ENCODE measurements at places on chromosomes 3 and 15. TPM values are rescaled to one million over a fixed set of nuclear protein-coding genes. Genes with fewer than 3 reads are reported as not detected.

DNA sequence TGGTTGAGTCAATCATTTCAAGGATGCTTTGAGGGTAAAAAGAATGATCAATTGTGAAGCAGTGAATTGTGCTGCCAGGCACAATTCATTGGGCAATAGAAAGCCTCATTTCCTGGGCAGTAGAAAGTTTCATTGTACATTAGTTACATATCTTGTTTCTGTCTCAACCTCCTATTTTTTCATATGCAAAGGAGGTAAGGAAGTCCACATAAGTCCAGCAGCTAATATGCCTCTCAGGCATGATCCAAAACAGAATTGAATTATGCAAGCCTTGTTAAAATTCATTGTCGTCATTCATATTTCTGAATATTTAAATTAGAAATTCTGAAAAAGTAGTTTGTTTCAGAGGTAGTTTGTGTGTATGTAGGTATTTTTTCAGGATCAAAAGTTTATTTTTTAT is 65.8 kb downstream of the TFRC start:
- H3K4me1 ChIP-seq = no peaks in the 10 kb centered on the region
- H3K27me3 ChIP-seq = no peaks in the 10 kb centered on the region
- H3K36me3 ChIP-seq = no peaks in the 10 kb centered on the region

The GOLGA8G gene
- total RNA-seq = not detected

The GRAMD1C gene
- total RNA-seq = 0.47 TPM

DNA sequence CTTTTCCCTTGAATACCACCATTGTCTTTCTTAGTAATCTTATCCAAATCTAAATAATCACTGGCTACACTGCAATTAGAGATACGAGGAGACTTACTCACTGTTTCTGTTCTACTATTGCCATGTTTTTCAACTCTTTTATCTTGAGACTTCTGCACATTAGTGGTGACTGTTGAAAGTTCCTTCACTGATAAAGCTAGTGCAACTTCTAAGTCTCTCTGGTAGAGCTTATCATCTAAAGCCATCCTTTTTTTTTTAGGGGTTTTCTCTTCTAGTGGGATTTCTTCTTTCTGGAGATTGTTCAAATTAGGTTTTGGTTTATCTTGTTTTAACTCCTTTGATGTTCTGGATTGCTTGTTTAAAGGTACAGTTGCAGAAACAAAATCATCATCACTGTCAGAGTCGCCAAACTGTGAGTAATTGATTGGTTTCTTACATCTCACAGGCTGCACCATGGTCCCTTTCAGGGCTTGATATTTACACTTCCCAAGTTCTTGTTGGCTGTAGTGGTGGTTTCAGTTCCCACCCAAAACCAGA is 37.7 kb downstream of the NCK1 start:
- no peak for DNase-seq
- no peak overlapping the region for H3K27ac ChIP-seq
- no peaks in the 10 kb centered on the region for H3K36me3 ChIP-seq
- H3K27me3 ChIP-seq = no peaks in the 10 kb centered on the region

The PYGO1 gene
- 0.07 TPM for total RNA-seq

DNA sequence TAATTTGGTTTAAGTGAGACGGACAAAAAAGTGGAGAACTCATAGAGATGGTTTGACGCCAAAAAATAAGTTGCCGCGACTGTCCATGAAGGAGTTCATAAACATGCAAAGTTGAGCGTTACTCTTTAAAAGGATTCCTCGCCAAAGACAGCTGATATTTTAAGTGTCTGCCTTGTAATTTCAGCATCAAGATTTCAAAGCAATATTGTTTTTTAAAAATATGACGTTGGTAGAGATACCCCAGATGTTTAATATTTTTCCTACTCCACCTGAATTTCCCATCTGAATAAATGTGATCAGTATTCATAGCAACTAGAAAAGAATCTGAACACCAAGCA is 155.0 kb downstream of the TUSC7 start:
- H3K4me1 ChIP-seq = no peaks in the 10 kb centered on the region
- no peaks in the 10 kb centered on the region for H3K27me3 ChIP-seq
- no peaks in the 10 kb centered on the region for H3K36me3 ChIP-seq

- H3K27ac ChIP-seq = no peak overlapping the region
- H3K4me3 ChIP-seq = no peak overlapping the region
- DNase-seq = no peak
- no peaks in the 10 kb centered on the region for H3K27me3 ChIP-seq
These were observed 45.6 kb upstream of the WWTR1 start for GRCh38 chr3:149703466-149703865.

DNA sequence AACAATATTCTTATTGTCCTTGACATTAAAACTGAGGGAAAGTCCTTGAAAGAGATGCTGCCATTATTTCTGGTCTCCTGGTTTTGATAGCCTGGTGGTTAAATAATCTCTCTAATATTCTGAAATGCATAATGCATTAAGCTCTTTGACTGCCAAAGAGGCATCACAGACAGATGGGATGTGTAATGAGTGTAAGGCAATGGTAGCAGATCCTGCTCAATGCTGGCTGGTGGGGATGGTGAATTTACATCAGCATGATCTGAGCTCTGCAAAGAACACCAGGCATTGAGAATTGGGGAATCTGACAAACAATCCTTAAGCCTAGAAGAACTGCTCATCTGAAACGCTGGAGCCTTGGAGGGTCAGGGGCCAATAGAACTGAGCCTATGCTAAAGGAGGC is 528.6 kb upstream of the LMCD1 start:
- H3K36me3 ChIP-seq = no peaks in the 10 kb centered on the region
- H3K27ac ChIP-seq = no peak overlapping the region
- no peak overlapping the region for H3K4me3 ChIP-seq
- H3K27me3 ChIP-seq = no peaks in the 10 kb centered on the region
- no peak for DNase-seq

The NR2F2 gene
- total RNA-seq = not detected

The WNT5A gene
- not detected for total RNA-seq

GRCh38 chr15:67201136-67201535 is 53.3 kb downstream of the AAGAB start:
- no peak for DNase-seq
- no peak overlapping the region for H3K4me3 ChIP-seq
- H3K36me3 ChIP-seq = peaks cover 14% of the 10 kb centered on the region
- H3K27me3 ChIP-seq = no peaks in the 10 kb centered on the region
- H3K27ac ChIP-seq = no peak overlapping the region

GRCh38 chr3:8663177-8664061 is 18.8 kb upstream of the SSUH2 start:
- no peak overlapping the region for H3K27ac ChIP-seq
- H3K4me3 ChIP-seq = no peak overlapping the region
- H3K4me1 ChIP-seq = no peaks in the 10 kb centered on the region
- no peaks in the 10 kb centered on the region for H3K27me3 ChIP-seq

The WDR72 gene
- not detected for total RNA-seq

The ZNF80 gene
- total RNA-seq = 2.3 TPM

The CD96 gene
- total RNA-seq = 80.9 TPM

The ATP8B4 gene
- total RNA-seq = 8.5 TPM

GRCh38 chr3:44974416-44974815 is 1.6 kb downstream of the ZDHHC3 start:
- no peaks in the 10 kb centered on the region for H3K36me3 ChIP-seq
- H3K4me1 ChIP-seq = peaks cover 49% of the 10 kb centered on the region
- no peak overlapping the region for H3K27ac ChIP-seq
- no peaks in the 10 kb centered on the region for H3K27me3 ChIP-seq

DNA sequence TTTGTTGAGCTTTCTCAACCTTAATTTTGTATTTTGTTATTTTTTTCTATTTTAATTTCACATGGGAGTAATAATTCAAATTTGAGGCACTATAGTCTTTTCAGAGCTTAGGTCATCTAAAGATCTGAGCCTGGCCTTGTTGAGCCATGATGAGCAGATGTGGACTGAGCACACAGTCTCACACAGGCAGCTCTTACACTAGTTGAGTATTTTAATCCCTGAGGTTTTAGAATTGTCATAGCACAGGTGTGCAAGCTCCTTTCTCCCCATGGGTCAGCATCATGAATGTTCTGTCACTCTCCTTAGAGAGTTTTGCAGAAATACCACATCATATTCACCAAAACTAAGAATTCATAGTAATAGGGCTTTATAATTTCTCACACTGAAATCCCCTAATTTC is 4.9 kb downstream of the ZBTB38 start:
- no peak overlapping the region for H3K27ac ChIP-seq
- H3K36me3 ChIP-seq = no peaks in the 10 kb centered on the region
- H3K4me3 ChIP-seq = no peak overlapping the region
- H3K27me3 ChIP-seq = no peaks in the 10 kb centered on the region

DNA sequence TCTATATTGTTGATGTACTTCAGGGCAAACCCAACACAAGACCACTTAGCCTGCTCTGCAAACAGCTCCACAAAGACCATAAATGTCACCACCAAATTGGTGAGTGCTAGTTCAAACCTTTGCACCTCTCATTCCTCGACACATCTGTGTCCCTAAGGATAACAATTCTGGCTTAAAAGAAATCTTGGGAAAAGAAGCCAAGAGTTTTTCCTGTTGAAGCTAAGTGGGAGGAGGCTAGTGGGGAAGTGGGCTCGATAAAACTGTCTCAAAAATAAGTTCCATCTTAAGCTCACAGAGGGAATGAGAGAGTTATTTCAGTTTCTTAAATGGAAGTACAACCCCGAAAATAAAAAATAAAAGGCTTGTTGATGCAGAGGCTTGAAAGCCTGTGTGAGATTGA is 40.4 kb upstream of the PRICKLE2 start:
- H3K4me1 ChIP-seq = no peaks in the 10 kb centered on the region
- H3K27ac ChIP-seq = no peak overlapping the region
- no peaks in the 10 kb centered on the region for H3K27me3 ChIP-seq
- no peak for DNase-seq

The HYAL3 gene
- total RNA-seq = 8.4 TPM

GRCh38 chr3:179853176-179853575 is 183.6 kb downstream of the PEX5L start:
- no peaks in the 10 kb centered on the region for H3K27me3 ChIP-seq
- H3K36me3 ChIP-seq = no peaks in the 10 kb centered on the region
- no peak overlapping the region for H3K4me3 ChIP-seq
- H3K27ac ChIP-seq = no peak overlapping the region
- no peaks in the 10 kb centered on the region for H3K4me1 ChIP-seq
- no peak for DNase-seq

DNA sequence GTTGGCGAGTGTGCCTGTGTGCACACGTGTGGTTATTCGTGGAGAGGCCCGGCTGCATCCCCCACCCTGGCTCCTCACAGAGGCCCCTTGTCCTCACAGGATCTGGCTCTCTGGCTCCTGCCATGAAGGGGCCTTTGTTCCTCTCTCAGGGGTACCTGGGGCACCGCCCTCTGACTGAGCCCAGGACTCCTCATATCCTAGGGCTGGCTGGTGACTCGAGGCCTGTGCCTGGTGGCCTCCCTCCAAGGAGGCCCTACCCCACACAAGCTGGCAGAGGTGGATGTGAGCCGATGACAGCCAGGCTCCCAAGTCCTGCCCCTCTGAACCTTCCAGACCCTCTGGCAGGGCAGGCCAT is 10.0 kb downstream of the PRKCD start:
- no peak overlapping the region for H3K27ac ChIP-seq
- H3K4me3 ChIP-seq = no peak overlapping the region
- no peaks in the 10 kb centered on the region for H3K36me3 ChIP-seq
- no peaks in the 10 kb centered on the region for H3K27me3 ChIP-seq

GRCh38 chr15:60591496-60592370 is 112.8 kb upstream of the ICE2 start:
- peak overlapping the region; percentile 80 for H3K27ac ChIP-seq
- H3K4me3 ChIP-seq = peak overlapping the region; percentile 74
- peaks cover 39% of the 10 kb centered on the region for H3K4me1 ChIP-seq
- H3K27me3 ChIP-seq = no peaks in the 10 kb centered on the region

- H3K4me1 ChIP-seq = peaks cover 18% of the 10 kb centered on the region
- no peaks in the 10 kb centered on the region for H3K27me3 ChIP-seq
- no peak overlapping the region for H3K4me3 ChIP-seq
- no peak for DNase-seq
These were observed 111.7 kb downstream of the FNDC3B start for GRCh38 chr3:172150913-172151650.

GRCh38 chr3:70974747-70975146 is 608.8 kb downstream of the FOXP1 start:
- H3K27me3 ChIP-seq = no peaks in the 10 kb centered on the region
- H3K4me3 ChIP-seq = no peak overlapping the region
- no peak overlapping the region for H3K27ac ChIP-seq
- H3K4me1 ChIP-seq = no peaks in the 10 kb centered on the region

The INKA1 gene
- 1.1 TPM for total RNA-seq

- DNase-seq = no peak
- no peaks in the 10 kb centered on the region for H3K27me3 ChIP-seq
- no peak overlapping the region for H3K27ac ChIP-seq
- H3K4me3 ChIP-seq = no peak overlapping the region
- no peaks in the 10 kb centered on the region for H3K36me3 ChIP-seq
- no peaks in the 10 kb centered on the region for H3K4me1 ChIP-seq
These were observed 28.4 kb upstream of the PRICKLE2 start for GRCh38 chr3:64253689-64254088.

DNA sequence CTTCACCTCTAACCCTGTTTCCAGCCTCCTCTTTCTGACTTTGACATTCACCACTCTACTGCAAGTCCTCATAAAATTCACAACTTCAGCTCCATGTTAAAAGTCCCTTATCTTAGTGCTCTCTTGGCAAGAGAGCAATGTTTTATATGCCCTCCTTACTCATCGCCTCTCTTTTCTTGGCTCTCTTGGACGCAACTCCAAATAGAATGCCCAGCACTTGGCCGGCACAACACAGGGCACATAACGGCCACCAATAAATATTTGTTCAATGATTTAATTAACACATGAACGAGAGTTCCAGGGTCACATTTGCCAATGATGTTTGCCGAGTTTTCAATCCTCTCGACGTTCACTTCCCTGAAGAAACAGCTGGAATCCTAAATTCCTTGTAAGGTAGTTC is 401.4 kb downstream of the ROBO1 start:
- no peak for DNase-seq
- no peak overlapping the region for H3K27ac ChIP-seq
- no peaks in the 10 kb centered on the region for H3K27me3 ChIP-seq
- no peaks in the 10 kb centered on the region for H3K36me3 ChIP-seq

GRCh38 chr3:121705541-121705940 is 44.0 kb downstream of the GOLGB1 start:
- peaks cover 12% of the 10 kb centered on the region for H3K36me3 ChIP-seq
- H3K27ac ChIP-seq = no peak overlapping the region

GRCh38 chr3:13538520-13539291 is 10.2 kb upstream of the FBLN2 start:
- no peak overlapping the region for H3K27ac ChIP-seq
- peaks cover 6% of the 10 kb centered on the region for H3K4me1 ChIP-seq
- DNase-seq = no peak
- H3K4me3 ChIP-seq = no peak overlapping the region
- no peaks in the 10 kb centered on the region for H3K36me3 ChIP-seq

DNA sequence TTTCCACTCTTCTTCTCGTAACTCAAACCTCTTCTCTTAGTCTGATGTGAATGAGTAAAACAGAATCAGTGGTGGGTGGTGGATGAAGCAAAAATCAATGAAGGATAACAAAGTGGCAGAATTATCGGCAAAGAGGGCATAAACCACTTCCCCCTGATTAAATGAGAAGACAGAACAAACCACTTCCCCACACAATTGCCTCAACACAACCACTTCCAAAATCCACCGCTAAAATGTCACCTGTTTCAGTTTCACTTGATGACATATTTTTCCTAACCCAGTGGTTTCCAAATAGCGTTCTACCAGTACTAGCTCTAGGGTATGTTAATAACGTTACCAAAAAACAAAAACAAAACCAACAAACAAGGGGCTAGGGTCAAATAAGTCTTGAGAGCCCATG is 478.7 kb upstream of the WNT5A start:
- no peak overlapping the region for H3K27ac ChIP-seq
- DNase-seq = no peak
- H3K36me3 ChIP-seq = no peaks in the 10 kb centered on the region
- no peaks in the 10 kb centered on the region for H3K27me3 ChIP-seq
- H3K4me3 ChIP-seq = no peak overlapping the region
- no peaks in the 10 kb centered on the region for H3K4me1 ChIP-seq

- H3K36me3 ChIP-seq = peaks cover 4% of the 10 kb centered on the region
- no peak overlapping the region for H3K27ac ChIP-seq
- peaks cover 14% of the 10 kb centered on the region for H3K4me1 ChIP-seq
- no peaks in the 10 kb centered on the region for H3K27me3 ChIP-seq
These were observed 201.7 kb upstream of the SLC2A2 start for GRCh38 chr3:171228240-171228639.
